CD4-positive, alpha-beta T cell (primary cell): ENCODE measurements at places on chromosomes 5 and 9.

- DNase-seq, result no peak
- no peaks in the 10 kb centered on the region for H3K27me3 ChIP-seq
- no peak overlapping the region for H3K4me3 ChIP-seq
- H3K4me1 ChIP-seq, result no peaks in the 10 kb centered on the region
- H3K36me3 ChIP-seq, result no peaks in the 10 kb centered on the region
- no peak overlapping the region for H3K27ac ChIP-seq
These were observed 31.7 kb downstream of the BRINP1 start for GRCh38 chr9:119337573-119337972.

- DNase-seq, result no peak
- H3K4me3 ChIP-seq, result no peak overlapping the region
- no peak overlapping the region for H3K27ac ChIP-seq
- H3K4me1 ChIP-seq, result no peaks in the 10 kb centered on the region
These were observed 14.4 kb downstream of the ADAMTS19 start for GRCh38 chr5:129474544-129474943.

DNA sequence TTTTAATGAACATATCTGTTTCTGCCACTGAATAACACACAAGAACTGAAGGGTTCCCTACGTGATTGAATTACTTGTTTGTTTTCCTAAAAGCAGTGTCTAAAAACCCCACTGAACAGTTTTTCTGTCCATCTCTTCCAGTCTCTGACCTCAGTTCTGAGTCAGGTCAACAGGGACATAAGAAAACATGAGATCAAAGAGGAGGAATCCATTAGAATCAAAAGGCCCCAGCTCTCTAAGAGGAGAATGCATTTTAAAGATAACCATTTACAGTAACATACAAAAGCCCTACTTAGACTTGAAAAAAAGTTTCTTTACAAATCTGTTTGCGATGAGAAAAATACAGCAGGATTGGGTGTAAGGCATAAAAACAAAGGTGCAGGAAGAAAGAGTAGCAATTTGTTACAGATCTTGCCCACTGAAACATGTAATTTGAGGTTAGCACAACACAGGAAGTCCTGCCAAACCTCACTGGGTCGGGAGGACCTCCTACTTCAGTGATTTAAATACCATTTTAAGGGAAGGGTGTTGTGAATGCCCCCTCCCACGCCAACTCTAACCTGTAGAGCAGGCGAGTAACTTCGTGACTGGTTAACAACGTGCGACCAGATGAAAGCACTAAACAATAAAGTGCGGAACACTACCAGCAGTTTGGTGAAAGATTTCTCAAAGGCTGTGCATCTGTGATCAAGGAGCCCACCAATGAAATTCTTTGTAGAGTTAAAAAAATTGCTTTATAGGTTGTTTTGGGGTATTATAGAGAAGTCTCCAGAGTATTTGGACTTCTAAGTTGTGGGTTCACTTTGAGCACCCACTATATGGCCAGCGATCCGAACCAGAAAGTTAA, 1.3 kb downstream of the QSOX2 start:
- H3K4me3 ChIP-seq, result peak overlapping the region; percentile 63
- H3K27ac ChIP-seq, result peak overlapping the region; percentile 15
- no peaks in the 10 kb centered on the region for H3K27me3 ChIP-seq
- peaks cover 41% of the 10 kb centered on the region for H3K4me1 ChIP-seq

GRCh38 chr5:178288401-178289368, 56.1 kb upstream of the PHYKPL start:
- no peak overlapping the region for H3K27ac ChIP-seq
- H3K4me3 ChIP-seq, result no peak overlapping the region
- DNase-seq, result no peak
- no peaks in the 10 kb centered on the region for H3K4me1 ChIP-seq
- H3K27me3 ChIP-seq, result peaks cover 4% of the 10 kb centered on the region

DNA sequence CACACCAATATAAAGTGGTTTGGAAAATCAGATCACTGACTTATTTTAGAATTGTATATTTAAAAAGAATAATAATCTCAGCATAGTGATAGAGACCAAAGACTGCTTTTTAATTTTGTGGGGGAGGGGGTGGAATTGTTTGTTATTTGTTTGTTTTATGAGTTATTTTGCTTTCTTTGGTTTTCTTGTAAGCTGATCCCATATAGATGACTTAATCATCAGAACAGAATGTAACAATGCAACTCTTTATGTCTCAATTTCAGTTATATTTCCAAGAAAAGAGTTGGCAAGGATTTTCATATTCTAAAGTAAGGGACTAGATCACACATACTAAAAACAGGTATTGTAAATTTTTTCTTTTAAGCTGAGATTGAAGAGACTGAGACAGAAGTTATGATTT, 984.9 kb downstream of the TLE4 start:
- no peak for DNase-seq
- no peaks in the 10 kb centered on the region for H3K36me3 ChIP-seq
- no peaks in the 10 kb centered on the region for H3K4me1 ChIP-seq

DNA sequence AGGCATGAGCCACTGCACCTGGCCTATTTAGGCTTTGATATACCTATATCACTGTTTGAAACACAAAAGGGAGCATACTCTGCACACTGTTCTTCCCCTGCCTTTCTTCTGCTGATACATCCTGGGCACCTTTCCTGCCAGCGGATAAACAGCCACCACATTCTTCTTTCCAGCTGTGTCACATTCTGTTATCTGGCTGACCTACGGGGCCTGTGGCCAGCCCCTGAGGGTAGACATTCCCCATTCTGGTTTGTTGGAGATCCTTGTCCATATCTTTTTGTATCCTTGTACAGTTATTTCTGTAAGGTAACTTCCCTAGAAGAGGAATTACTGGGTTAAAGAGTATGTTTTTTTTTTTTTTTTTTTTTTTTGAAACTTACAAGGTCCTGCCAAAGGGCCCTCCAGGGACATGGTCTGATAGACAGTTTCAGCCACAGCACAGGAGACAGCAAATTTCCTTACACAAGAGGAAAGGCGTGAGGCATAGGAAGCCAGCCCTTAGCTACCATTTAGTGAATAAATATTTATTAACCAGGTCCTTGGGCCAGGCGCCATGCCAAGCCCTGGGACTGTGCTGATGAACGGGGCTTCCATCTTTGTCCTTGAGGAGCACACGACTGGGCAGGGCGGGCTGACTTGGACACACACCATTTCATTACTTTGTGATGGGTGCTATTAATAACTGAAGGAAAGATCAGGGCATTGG, 57.8 kb downstream of the ERGIC1 start:
- H3K27ac ChIP-seq, result no peak overlapping the region
- no peaks in the 10 kb centered on the region for H3K27me3 ChIP-seq
- H3K4me3 ChIP-seq, result no peak overlapping the region
- no peaks in the 10 kb centered on the region for H3K4me1 ChIP-seq

- H3K27me3 ChIP-seq, result no peaks in the 10 kb centered on the region
- no peaks in the 10 kb centered on the region for H3K4me1 ChIP-seq
- DNase-seq, result no peak
- H3K4me3 ChIP-seq, result no peak overlapping the region
- H3K27ac ChIP-seq, result no peak overlapping the region
These were observed 146.1 kb downstream of the MAST4 start for GRCh38 chr5:66742083-66742895.

DNA sequence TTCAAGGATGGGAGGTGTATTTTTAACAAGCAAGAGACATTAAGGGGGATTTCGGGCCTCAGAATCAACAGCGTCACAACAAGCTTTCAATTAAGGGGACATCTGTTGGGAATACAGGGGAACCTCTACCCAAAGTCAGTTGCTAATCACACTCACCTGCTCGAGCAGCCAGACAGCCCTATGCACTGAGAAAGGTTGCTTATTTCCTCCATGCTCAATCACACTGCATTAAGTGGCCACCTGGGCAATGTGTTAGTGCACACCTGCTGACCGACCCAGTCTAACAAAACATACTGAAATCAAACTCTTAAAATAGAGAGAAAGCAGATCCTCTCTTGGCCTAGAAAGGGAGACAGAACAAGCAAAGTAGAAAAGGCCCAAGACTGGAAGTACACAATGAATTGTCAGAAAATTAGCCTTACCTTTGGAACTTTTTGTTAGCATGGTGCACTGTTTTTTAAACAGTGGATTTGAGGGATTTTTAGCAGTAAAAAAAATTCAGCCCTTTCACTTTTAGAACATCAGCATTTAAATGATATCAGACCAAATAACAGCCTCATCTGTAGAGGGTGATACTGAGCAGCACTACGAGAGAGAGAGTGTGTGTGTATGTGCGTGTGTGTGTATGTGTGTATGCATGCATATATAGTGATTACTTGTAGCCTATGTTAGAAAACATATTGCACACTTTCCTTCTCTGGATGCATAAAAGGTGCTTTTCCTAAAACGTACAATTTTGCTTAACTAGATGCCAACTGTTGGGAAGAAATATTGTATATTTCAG, 1118.6 kb upstream of the DMAC1 start:
- no peaks in the 10 kb centered on the region for H3K36me3 ChIP-seq
- H3K27me3 ChIP-seq, result no peaks in the 10 kb centered on the region
- no peak for DNase-seq
- no peak overlapping the region for H3K27ac ChIP-seq
- no peak overlapping the region for H3K4me3 ChIP-seq

- no peaks in the 10 kb centered on the region for H3K4me1 ChIP-seq
- DNase-seq, result no peak
- H3K36me3 ChIP-seq, result peaks cover 10% of the 10 kb centered on the region
These were observed 51.7 kb upstream of the LRRTM2 start for GRCh38 chr5:138926688-138927448.

- H3K36me3 ChIP-seq, result no peaks in the 10 kb centered on the region
- no peak within 1 kb of the TSS for H3K4me3 ChIP-seq
- peaks cover 24% of the 10 kb centered on the region for H3K27me3 ChIP-seq
- peaks cover 3% of the 10 kb centered on the region for H3K4me1 ChIP-seq
- no peak within 1 kb of the TSS for H3K27ac ChIP-seq
These were observed at the start of gene IGFBPL1 for GRCh38 chr9:38423973-38424843. IGFBPL1 (minus strand) TSS chr9:38424454; CDS start chr9:38424424, 30 bp downstream.

DNA sequence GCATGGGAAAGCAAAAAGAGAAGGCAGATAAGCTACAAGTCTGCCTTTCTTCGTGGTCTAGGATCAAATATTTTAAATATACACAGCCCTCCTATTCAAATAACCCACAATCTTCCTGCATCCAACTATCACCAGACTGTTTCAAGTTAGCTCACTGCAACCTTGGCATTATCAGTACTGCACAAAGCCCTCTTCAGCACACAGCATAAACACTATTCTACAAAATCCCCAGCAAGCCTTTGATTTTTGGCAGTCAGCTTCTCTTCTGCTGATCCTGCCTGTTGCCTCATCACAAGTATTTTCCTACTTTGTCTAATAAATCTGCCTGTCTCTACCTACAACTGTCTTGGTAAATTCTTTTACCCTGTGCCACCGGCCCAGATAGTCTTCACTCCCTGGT, 142.9 kb downstream of the COX7C start:
- no peak overlapping the region for H3K4me3 ChIP-seq
- H3K27ac ChIP-seq, result no peak overlapping the region
- no peaks in the 10 kb centered on the region for H3K36me3 ChIP-seq
- H3K27me3 ChIP-seq, result no peaks in the 10 kb centered on the region
- no peak for DNase-seq
- no peaks in the 10 kb centered on the region for H3K4me1 ChIP-seq

DNA sequence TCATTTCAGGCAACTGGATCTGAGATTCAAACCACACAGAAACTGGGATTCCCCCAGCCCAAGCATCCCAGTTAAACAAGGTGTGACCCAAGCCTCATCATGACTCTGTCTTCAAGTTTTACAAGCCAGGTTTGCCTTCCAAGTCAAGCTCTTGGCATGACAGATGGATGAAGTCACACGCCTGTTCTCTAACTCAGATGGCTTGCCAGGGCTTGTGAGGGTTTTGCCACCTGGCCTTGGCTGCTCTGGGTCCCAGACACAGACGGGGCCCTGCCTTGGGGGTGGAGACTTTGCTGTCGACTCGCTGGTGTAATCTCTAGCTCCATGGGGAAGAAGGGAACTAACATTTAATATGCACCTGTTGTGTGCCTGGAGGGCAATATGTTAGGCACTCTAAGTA, 95.8 kb upstream of the RARS1 start:
- H3K4me1 ChIP-seq, result no peaks in the 10 kb centered on the region
- H3K27me3 ChIP-seq, result no peaks in the 10 kb centered on the region
- H3K36me3 ChIP-seq, result no peaks in the 10 kb centered on the region
- H3K27ac ChIP-seq, result no peak overlapping the region
- H3K4me3 ChIP-seq, result no peak overlapping the region

DNA sequence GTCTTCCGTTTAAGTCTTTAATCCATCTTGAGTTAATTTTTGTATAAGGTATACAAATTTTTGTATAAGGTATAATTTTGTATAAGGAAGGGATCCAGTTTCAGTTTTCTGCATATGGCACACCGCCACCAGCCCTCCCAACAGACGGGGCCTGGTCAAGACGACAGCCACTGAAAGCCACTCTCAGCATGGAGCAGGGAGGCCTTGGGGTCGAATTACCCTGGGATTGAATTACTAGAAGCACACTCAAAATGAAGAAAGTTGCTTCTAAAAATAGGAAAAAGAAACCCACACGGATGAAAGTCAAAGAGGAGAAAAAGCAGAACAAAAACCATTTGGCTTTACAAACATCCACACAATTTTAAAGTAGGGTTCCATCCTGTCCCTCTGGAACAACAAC, 586.2 kb upstream of the ADAMTS16 start:
- no peak for DNase-seq
- H3K4me1 ChIP-seq, result no peaks in the 10 kb centered on the region
- no peaks in the 10 kb centered on the region for H3K27me3 ChIP-seq
- H3K4me3 ChIP-seq, result no peak overlapping the region
- H3K27ac ChIP-seq, result no peak overlapping the region

- no peaks in the 10 kb centered on the region for H3K4me1 ChIP-seq
- H3K36me3 ChIP-seq, result no peaks in the 10 kb centered on the region
- DNase-seq, result no peak
- H3K4me3 ChIP-seq, result no peak overlapping the region
- no peaks in the 10 kb centered on the region for H3K27me3 ChIP-seq
- H3K27ac ChIP-seq, result no peak overlapping the region
These were observed 151.0 kb downstream of the GADD45G start for GRCh38 chr9:89755821-89756220.

GRCh38 chr5:113061846-113062780, 85.5 kb downstream of the DCP2 start:
- H3K4me3 ChIP-seq, result no peak overlapping the region
- peaks cover 55% of the 10 kb centered on the region for H3K4me1 ChIP-seq
- H3K27ac ChIP-seq, result no peak overlapping the region
- no peak for DNase-seq
- no peaks in the 10 kb centered on the region for H3K36me3 ChIP-seq

GRCh38 chr5:32233696-32234447, 59.8 kb upstream of the GOLPH3 start:
- peaks cover 63% of the 10 kb centered on the region for H3K36me3 ChIP-seq
- peaks cover 5% of the 10 kb centered on the region for H3K4me1 ChIP-seq
- H3K27ac ChIP-seq, result no peak overlapping the region
